ENCODE measurements at places on chromosomes 7 and 10. TPM values are rescaled to one million over a fixed set of nuclear protein-coding genes. Genes with fewer than 3 reads are reported as not detected.

DNA sequence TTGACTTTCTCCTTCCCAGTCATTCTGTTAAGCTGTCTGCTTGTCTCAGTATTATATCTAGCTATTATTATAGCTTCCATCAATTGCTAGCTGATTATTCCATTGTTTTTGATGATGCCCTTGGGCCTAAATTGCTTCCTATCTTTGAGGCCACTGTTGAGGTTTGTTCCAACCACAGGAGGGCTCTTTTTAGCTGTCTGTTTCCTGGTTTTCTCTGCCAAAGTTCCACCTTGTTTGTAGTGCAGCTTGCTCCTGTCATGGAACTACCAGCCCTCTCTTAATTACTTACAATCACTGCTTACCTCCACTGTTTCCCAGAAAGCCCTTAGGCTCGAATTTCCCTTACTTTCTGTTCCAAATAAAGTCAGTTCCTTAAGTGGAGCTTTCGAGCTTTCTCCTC, 118.7 kb upstream of the SEC61G start:
- no peak for DNase-seq

DNA sequence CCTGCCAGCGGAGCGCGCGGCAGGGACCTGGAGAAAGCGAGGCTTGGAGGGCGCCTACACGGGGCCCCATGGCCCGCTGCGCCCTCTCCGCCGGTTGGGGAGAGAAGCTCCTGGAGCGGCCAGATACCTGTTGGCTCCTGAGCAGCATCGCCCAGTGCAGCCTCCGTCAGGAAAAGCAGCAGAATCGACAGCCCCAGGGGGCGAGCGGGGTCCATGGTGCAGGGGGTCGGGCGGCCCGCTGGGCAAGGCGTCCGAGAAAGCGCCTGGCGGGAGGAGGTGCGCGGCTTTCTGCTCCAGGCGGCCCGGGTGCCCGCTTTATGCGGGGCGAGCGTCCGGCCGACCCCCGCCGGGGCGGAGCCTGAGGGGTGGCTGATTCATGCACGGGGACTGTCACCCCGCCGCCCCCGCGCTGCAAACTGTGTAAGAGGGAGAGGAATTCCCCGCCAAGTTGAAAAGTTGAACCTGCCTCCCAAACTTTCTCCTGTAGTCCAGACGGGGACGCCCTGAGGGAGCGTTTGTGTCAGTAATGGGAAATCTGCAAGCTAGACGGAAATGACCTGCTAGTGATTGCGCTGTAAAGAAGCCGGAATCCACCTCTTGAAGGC, at the start of gene TFPI2:
TSS of gene TFPI2 (minus strand) at position 290 of the 605 bp plus-strand sequence. CDS start at position 215, 75 bp downstream.
- peak; percentile 35 for DNase-seq

GRCh38 chr7:9017286-9017685, 583.9 kb downstream of the NXPH1 start:
- peak; percentile 62 for DNase-seq

DNA sequence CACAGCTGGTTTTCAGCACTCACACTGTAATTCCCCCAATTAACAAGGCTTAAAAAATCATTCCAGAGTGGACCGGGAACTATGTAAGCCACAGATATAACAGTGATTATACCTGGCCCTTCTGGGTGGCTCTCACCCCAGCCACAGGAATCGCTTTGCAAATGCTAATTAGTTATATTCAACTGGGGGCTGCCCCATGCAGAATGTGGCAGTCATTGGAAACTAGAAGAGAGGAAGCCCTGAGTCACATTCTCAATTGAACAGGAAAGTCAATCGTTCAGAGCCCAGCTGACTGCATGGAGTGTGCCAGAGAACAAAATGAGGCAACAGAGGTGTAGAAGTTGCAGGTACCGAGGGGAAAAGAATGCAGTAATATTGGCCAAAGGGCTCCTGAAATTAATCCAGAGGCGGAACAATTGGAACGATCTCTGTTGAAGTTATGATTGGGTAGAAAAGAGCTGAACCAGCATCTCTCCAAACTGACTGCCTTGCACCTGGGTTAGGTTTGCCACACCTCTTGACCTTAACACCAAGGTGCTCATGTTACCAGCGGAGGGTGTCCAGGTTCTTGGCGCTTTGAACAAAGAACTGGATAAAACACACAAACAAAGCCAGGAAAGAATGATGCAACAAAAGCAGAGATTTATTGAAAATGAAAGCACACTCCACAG, 909.7 kb upstream of the AUTS2 start:
- no peak for DNase-seq

DNA sequence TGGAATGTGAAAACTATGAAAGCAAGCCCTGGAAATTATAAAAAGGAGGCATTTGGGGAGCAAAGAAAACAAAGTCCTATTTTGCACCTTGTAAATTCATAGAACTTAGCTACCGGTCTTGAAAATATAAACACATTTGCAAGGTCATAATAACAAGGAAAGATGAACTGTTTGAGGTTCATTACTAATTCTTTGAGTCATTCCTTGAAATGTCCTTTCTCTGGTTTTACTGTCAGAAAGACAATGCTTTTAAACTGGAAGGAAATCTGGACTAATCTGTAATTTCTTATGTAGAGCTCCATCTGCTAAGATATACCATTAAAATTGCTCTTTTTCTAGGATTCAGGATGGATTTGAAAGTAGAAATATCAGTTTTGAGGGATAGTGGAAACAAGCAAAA, 1.4 kb downstream of the ERLIN1 start:
- DNase-seq = no peak

Gene PLAC9
- polyA plus RNA-seq = 69.0 TPM

Gene LRIT1
- not detected for polyA plus RNA-seq
